ENCODE measurements at places on chromosomes 12 and 14.

GRCh38 chr14:75631453-75631831 is 29.2 kb downstream of the ERG28 start:
- DNase-seq: no peak

DNA sequence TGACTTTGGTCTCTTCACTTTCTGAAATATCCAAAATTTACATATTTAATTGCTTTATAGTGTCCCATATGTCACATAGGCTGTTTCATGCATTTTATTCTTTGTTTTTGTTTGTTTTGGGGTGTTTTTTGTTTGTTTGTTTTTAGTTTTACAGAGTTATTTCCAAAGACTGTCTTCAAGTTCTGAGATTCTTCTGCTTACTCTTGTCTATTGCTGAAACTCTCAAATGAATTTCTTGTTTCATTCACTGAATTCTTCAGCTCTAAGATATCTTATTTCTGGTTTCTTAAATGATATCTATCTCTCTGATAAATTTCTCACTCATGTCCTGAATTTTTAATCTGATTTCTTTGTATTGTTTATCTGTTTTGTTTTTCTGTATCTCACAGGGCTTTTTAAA is 412.0 kb upstream of the ATP2B1 start:
- no peak for DNase-seq

- no peak for DNase-seq
Measured at GRCh38 chr12:64400041-64400440, 4.2 kb upstream of the XPOT start.

DNA sequence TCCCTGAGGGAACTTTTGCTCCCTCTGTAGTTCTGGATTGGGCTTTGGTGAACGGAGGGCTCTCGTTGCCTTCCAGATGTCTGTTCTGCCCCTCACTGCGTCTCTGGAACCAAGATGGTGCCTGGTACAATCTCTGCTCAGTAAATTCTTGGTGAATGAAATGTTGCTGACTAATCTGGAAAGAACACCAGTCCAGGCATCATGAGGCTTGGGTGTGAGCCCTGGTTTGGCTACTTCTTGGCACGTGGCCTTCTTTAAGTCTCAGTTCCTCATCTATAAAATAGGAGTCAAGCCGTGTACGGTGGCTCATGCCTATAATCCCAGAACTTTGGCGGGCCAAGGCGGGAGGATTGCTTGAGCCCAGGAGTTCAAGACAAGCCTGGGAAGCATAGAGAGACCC is 4.3 kb downstream of the HHIPL1 start:
- DNase-seq: no peak

- DNase-seq: no peak
Measured at GRCh38 chr12:72982356-72982755, 710.2 kb downstream of the TRHDE start.

DNA sequence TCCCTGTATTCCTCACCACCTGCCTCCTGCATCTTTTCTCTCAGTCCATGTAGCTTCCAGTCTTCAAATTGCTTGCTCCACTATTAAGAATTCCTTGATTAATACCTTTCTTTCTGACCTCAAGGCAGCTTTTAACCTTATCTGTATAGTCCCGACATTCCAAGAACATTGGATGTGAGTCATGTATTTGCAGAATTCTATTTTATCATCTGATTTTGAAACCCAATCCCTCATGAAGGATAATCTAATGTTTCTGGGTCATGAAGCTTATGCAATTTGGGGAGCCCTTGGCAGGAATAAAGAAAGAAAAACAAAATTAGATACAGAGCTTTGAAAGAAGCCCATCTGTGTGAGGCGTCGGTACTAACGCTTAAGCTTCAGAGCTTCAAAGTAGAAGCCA is 63.4 kb upstream of the CCND2 start:
- no peak for DNase-seq

- DNase-seq: no peak
Measured at GRCh38 chr12:109115758-109116610, at the start of gene ACACB. Gene ACACB, plus strand, starts transcription at chr12:109116587. Its CDS starts 22,819 bp downstream, at chr12:109139406.

GRCh38 chr14:64303471-64303917 is 9.3 kb upstream of the ESR2 start:
- DNase-seq: peak; percentile 37

DNA sequence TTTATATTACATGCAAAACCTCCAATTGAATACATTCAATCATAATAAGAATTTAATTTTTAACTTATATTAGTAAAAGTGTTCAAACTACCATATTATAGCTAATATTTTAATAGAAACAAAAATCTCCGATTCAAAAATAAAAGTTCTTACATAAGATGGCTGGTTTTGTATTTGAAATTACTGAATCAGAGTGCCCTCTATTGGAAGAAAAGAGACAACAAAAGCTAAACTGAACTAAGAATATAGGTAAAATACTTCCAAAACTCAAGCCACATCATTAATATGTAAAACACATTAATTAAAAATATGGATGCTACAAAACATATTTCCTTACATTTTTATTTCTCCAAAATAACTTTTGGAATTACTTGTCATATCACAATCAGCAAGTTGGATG is 120.3 kb downstream of the GARIN6 start:
- no peak for DNase-seq

- DNase-seq: no peak
Measured at GRCh38 chr14:39568809-39569538, 136.7 kb upstream of the FBXO33 start.

DNA sequence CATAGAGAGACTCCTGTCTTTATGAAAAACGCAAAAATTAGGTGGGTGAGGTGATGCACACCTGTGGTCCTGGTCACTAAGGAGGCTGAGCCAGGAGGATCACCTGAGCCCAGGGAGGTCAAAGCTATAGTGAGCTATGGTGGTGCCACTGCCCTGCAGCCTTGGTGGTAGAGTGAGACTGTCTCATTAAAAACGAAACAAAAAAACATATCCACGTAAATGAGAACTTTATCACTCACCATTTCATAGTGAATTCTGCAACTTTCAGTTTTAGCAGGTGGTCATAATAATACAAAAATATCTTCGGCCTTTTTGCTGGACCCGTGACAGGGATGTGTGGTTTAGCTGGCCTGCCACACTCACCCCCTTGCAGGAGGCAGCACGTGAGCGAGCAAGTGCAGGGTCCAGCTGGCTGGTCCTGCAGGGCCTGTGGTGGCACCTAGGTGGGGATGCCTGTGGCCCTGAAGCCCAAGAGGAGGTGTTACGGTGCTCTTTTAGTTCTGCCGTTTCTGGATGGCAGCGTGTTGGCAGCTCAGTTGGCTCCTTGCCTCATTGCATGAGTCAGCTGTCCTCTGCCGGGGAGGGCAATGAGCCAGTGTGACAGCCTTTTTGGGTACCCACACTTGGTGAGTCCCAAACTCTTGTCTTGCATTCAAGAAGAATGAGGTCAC is 1330.7 kb upstream of the TMEM132C start:
- DNase-seq: no peak

- DNase-seq: no peak
Measured at GRCh38 chr12:45727980-45728629, 1.4 kb upstream of the ARID2 start.

- DNase-seq: no peak
Measured at GRCh38 chr12:48072266-48072665, 33.6 kb downstream of the SENP1 start.

DNA sequence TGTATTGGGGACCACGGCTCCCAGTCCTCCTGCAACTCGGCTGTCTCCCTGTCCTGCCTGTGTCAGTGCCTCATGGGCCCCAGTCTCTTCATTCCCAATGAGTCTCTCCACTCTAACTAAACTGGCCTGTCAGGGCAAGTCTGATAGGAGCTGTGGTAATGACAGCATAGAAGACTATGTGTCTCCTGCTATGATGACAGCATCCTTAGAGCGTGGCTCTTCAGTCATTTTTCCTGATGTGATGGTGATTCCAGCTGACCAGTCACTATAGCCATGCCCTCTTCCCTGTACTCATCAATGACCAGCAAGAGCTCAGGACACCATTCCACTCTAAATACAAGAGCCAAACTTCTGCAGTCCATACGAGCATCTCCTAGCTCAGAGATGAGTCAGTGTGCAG is 339.8 kb downstream of the PCNX1 start:
- no peak for DNase-seq

GRCh38 chr12:79373896-79374499 is 316.8 kb downstream of the PAWR start:
- peak; percentile 12 for DNase-seq

DNA sequence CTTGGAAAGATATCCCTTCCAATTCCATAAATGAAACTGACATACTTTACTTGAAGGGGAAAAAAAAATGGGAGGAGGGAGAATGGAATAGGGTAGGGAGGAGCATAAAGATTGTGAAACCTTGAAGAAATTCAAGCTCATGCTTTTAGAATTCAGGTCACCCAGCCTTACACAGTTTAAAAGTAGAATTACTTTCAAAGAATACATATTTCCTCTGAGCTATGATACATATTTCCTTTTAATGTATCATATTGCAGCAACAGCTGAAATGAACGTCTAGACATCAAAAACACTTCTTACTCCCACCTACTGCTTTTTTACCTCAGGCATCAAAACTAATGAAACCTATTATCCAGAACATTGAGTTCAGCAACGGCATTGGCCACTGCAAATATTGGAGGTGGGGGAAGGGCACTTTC is 156.0 kb downstream of the MED13L start:
- no peak for DNase-seq

DNA sequence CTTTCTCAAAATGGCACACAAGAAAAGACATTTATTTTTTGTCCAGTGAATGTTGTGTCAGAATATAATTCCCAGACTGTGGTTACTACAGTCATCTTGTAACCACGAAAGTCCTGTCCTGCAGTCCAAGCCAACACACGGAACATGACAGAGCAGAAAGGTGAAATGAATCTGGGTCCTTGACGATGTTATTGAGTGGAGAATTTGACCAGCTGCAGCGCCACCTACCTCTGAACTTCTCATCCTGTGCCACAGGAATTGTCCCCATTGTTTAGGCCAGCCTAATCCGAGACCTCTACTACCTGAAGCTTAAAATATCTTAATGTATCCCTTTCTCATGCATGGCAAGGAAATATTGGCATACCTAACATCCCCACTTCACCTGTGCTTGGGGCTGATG is 64.1 kb upstream of the OTX2 start:
- DNase-seq: no peak

DNA sequence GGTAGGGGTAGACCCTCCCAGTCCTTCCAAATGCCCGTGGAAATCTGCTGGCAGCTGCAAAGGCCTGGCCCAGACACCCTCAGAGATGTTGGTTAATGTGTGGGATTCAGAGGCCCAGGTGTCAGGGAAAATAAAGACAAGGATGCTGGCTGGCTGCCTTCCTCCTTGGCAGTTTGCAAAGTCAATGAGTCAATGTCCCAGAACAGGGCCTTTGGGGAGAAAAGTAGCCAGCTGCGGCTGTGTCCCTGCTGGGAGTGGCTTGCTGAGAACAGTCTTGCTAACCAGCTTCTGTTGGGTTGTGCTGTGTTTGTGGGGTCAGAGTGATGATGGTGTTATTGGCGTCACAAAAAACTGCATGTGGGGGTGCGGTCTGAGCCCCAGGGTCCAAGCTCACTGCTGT is 29.2 kb downstream of the GLRX5 start:
- DNase-seq: no peak

DNA sequence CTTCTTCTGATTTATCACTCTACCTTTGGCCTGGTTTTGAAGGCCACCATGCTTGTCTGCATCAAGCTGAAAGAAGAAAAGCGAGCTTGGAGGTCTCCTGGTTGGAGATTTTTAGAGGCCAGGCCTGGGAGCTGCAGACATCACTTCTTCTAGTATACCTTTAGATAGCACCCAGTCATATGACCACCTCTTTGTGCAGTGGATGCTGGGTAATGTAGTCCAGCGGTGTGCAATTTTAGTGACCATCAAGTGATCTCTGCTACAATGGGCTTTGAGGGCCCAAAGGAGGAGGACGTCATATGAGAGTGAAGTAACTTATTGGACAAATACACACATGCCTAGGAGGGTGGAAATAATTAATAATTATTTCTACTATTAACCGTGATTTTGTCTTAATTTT is 15.2 kb upstream of the WNT5B start:
- no peak for DNase-seq

- DNase-seq: no peak
Measured at GRCh38 chr12:13887779-13888388, 93.5 kb downstream of the GRIN2B start.

GRCh38 chr12:106564678-106565329 is 18.0 kb upstream of the RFX4 start:
- no peak for DNase-seq

- DNase-seq: peak; percentile 47
Measured at GRCh38 chr14:75428230-75429104, 645 bp downstream of the JDP2 start.

DNA sequence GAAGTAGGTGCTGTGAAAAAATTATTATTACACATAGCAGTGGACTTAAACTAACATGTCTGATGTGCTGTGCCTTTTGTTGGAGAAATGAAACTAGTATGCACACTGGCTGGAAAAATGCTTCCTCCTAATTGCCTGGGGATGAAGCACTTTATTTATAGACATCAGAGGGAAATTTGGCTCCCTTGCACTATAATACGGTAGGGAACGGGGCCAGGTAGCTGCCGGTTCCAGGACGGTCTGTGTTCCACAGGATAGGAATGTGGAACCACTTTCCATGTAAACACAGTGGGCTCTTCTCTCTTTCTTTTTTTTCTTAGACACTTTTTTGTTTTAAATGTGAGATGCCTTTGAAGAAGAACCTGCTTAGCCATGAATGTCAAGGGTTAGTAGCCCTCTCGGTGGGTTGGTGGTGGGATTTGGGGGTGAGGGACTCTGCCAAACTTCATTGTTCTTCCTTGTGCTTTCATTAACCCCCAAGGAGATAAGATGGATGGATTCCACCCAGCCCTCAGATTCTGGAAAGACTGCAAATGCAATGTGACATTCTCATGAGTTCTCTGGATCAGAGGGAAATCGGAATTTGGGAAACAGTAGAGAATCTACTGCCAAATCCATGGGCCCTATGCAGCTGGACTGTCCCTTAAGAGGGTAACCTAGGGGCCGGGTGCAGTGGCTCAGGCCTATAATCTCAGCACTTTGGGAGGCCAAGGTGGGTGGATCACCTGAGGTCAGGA is 58.0 kb upstream of the GSC start:
- DNase-seq: no peak

- no peak for DNase-seq
Measured at GRCh38 chr14:56205881-56206280, 87.7 kb downstream of the PELI2 start.

DNA sequence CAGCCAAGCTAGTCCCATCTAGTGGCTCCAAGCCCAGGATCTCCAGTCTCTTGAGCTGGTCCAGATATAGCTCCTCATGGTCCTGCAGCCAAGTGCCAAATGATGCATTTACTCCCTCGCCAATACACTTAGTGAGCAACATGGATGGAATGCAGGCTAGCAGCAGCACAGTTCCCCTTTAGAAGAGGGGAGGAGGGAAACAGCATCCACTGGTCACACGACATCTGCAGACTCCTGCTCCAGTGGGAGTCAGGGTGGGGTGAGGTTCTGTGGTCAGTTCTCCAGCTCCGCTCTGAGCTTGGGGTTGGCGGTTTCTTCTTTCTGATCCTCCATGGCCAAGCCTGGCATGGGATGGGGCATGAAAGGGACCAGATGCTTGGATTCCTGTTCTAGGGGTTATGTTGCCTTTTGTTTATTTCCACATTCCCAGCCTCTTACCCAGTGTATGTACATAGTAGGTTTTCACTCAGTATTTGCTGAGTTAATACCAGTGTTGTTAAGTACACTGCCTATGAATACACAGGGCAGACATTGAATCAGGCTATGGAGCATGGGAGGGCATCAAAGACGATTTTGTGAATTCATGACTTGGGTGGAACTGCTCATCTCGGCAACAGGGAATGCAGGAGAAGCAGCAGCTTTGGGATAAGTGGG is 57.3 kb downstream of the GALNT16 start:
- DNase-seq: no peak

- DNase-seq: no peak
Measured at GRCh38 chr14:57712698-57713097, 153.2 kb downstream of the SLC35F4 start.

GRCh38 chr12:93938317-93938716 is 210.1 kb upstream of the PLXNC1 start:
- DNase-seq: no peak
